ENCODE measurements at places on chromosomes 4 and X. TPM values are rescaled to one million over a fixed set of nuclear protein-coding genes. Genes with fewer than 3 reads are reported as not detected.

The GSX2 gene
- total RNA-seq: not detected

The DCHS2 gene
- not detected for total RNA-seq

The IGSF1 gene
- total RNA-seq: 0.09 TPM

The UGT2B17 gene
- not detected for total RNA-seq

The CAPN6 gene
- not detected for total RNA-seq

The HERC5 gene
- 1.5 TPM for total RNA-seq

The INTU gene
- 6.0 TPM for total RNA-seq

The DIPK2B gene
- total RNA-seq: 0.16 TPM

The SLC49A3 gene
- 11.6 TPM for total RNA-seq

The AFM gene
- not detected for total RNA-seq

The SHOX gene
- not detected for total RNA-seq

The GABRB1 gene
- 1.4 TPM for total RNA-seq

The PNCK gene
- 0.33 TPM for total RNA-seq

The ALPK1 gene
- total RNA-seq: 14.1 TPM

The SPIN2A gene
- total RNA-seq: not detected

The SPACA5 gene
- not detected for total RNA-seq

The HAND2 gene
- total RNA-seq: 31.3 TPM

The AFP gene
- 0.90 TPM for total RNA-seq

The CLDN2 gene
- not detected for total RNA-seq

Measured in fibroblast of the aortic adventitia (primary cell).